ENCODE measurements at places on chromosomes 1 and 21. TPM values are rescaled to one million over a fixed set of nuclear protein-coding genes. Genes with fewer than 3 reads are reported as not detected.

DNA sequence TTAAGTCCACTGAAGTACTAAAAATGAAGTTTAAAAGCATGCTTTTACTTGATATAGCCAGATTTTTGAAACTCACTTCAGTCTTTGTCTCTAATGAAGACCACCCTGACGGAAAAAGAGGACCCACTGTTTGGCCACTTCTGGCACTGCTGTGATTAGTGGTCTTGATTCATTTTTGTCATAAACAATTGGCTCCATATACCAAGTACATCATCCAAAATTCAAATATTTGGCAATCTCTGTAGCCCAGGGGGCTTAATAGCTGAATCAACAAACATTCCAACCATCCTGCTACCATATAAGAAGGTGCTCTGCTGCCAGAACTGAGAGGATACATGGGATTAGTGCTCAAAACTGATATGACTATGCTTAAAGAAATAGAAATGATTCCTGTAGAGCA is 156.0 kb downstream of the COL24A1 start:
- DNase-seq, result no peak

GRCh38 chr1:109024646-109025045 is 17.3 kb downstream of the WDR47 start:
- DNase-seq, result no peak

- no peak for DNase-seq
Measured at GRCh38 chr1:147245129-147245528, 2.6 kb downstream of the CHD1L start.

DNA sequence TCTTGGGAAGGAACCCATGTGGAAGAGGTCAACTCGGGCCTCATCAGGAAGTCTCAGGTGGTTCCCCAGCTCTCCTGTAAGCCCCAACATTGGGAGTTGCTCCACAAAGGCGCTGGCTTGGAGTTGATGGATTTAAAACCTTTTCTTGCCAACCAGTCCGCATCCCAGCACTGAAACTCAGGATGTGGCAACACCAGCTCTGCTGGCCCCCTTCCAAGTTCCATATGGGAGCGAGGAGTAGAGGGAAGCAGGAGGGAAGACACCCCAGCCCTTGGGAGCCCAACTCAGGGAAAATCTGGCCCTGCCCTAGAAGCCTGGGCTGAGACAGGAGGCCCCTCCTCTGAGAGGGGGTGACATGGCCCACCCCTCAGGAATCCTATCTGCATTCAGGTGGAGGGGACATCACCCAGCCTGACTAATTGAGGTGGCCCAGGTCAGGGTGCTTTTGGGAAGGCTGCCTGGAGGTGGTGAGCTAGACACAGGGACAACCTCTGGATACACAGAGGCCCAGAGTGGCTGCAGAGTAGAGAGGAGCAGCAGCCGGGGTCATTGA is 33.1 kb upstream of the DMBX1 start:
- DNase-seq, result no peak

The KCNA2 gene
- total RNA-seq, result 2.5 TPM

Data from neural crest cell (in vitro differentiated cells).